ENCODE measurements at places on chromosomes 3 and 15.

DNA sequence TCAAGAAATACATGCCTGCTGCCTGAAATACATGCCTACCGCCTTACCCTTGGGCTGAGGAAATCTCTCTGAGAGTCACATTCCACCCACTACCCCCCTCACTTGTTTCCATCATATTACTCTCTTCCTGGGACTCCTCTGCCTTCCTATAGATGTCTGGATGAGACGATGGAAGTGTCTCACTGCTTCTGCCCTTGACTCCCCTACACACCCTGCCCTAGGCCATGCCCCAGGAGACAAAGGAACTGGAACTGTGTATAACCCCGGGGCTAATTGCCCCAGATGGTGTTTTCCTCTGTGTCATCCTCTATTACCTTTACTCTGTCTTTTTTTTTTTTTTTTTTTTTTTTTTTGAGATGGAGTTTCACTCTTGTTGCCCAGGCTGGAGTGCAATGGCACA is 102.0 kb downstream of the GTPBP8 start:
- no peak for DNase-seq

DNA sequence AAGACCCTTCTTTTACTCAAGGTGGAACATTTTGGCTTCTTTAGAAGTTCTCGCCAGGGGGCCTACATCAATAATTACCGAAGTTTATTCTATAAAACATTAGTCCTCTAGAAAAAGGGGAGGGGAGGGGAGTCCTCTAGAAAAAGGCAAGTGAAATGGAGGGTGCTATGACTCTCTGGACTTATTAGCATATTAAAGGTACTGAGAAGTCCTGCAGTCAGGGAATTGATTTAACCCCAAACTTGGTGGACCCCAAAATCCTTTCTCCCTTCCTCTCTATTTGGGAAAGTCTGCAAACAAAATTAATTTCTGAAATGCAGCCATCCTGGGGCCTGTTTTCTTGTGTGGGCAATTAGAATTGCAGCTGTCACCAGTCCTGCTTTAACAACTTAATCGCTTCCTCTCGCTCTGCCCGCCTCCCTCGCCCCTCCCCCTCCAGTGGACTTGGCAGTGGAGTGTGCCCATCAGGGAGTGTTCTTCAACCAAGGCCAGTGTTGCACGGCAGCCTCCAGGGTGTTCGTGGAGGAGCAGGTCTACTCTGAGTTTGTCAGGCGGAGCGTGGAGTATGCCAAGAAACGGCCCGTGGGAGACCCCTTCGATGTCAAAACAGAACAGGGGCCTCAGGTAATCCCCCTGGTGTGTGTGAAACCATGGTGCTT is 18.9 kb upstream of the LRRK1 start:
- no peak for DNase-seq

GRCh38 chr3:105793040-105793439 is 75.8 kb downstream of the CBLB start:
- DNase-seq, result no peak

DNA sequence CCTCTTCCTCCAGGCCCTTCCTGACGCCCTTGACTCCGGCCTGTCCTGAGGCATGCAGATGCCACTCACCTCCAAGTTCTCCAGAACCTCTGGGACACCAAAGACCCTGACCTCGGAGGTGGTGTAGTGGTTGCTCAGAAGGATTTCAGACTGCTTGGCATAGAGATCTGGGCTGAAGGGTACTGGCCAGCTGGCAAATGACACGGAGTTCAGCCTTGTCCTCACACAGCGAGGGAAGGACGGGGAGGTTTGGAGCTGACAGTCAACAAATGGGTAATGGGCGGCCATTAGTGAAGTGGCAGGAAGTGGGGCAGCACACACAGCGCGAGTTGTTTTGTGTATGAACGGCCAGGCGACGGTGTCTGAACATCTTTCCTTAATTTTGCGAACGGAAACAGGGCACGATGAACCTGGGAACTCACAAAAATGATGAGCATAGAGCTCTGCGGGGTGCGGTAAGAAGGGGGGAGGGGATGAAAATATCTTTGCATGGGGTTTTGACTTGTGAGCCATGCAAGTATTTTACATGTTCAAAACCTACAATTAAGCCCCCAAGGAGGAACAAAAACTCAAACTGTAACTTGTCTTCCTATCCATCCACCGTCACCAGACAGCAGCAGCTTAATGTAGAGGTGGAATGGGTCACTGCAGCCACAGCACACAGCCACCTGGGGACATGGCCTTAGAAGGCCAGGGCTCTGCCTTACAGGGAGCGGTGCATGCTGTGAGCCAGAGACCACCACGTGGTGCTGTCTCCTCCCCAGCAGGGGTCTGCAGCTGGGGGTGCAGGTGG is 43.6 kb upstream of the RPL32 start:
- no peak for DNase-seq

DNA sequence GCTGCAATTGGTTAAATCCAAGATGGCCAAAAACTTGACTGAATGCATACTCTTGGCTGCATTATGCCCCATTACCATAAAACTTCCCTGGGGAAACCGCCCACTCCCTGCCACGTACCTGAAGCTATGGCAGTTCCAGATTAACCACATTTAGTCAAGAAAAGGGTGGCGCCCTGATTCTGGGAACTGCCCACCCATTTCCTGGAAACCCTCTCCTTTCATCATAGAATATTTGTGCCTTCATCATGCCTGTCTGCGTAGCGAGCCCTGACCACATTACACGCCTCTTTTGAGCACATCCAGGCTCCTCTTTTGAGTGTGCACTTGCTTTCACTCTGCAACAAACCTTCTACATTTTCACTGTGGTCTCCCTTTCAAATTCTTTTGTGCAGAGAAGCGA is 5.2 kb downstream of the LINS1 start:
- DNase-seq, result peak; percentile 95

- no peak for DNase-seq
Observed at GRCh38 chr3:172410702-172411477, 37.4 kb downstream of the GHSR start.

- DNase-seq, result no peak
Observed at GRCh38 chr3:99413504-99413903, 224.9 kb upstream of the COL8A1 start.

DNA sequence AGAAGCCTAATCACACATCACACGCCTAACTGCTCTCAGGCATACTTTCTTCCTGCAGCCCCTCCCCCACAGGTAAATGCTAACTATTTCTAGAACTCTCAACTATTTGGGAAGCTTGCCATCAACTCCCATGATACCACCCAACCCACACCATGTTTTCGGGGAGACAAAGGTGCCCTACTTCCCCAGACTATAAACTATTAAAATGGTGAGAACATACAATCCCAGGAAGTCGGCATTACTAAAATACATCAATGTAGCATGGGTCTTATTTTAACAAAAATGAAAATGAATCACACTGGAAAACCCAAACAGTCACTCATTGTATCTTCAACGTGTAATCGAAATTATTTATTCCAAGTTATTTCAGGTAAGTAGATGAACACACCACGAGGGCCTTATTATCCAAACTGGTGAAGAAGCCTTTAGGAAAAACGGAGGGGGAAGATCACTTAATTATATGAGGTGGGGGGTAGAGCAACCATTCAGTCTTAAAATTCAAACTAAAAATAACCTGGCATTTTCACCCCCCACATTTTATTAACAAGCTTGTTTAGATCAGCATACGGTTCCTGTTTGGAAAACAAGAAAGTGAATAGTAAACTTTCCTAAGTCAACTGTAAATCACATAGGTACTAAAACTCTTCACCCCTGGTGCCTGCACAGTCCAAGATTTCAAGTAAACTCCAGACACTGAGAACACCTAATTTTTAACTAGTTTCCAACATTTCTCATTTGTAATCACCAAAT is 1.9 kb downstream of the TBL1XR1 start:
- no peak for DNase-seq

DNA sequence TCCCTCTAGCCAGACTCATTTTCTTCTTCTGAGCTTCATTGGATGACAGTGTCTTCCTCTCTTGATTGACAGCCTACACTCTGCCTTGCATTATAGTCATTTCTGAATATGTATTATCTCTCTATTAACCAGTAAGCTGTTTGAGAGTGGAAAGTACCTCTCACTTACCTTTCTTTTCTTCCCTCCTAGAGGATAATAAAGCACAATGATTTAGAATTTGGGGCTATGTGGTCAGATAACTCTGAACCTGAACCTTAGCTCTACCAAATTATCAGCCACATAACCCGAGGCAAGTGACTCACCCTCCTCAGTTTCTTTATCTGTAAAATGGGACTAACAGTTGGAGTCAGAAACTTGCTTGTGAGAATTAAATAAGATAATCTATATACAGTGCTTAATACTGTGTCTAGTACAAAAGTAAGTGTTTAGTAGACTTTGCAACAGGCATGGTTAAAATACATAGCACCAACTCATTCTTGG is 331.8 kb upstream of the TBL1XR1 start:
- no peak for DNase-seq

DNA sequence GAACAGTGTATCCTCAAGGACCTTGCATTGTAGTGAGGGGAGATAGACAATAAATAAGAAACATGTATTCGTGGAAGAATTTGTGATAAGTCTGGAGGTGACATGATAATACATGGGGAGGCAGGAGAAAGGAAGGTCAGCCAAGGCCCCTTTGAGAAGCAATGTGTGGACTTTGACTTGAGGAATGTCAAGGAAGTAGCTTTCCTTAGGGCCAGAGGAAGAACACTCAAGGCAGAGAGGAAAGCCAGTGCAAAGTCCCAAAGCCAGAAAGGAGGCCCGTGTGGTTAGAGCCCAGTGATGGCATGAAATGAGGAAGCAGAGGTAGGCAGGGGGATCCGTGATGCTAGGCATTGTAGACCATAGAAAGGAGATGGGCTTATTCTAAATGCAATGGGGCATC is 192.2 kb downstream of the NR1D2 start:
- DNase-seq, result no peak

DNA sequence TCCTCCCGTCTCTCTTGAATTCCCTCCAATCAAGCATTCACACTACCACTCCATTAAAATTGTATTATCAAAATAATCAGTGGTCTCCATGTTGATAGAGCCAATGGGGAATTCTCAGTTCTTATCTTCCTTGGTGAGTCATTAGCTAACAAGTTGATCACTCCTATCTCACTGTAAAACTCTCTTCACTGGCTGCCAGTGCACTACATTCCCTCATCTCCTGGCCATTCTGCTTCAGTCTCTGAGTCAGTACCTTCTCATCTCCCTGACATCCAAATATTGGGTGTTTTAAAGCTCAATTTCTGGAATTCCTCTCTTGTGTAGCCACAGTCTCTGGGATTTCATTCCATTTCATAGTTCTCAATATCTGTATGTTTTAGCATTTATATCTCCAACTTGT is 175.2 kb downstream of the ALDH1A2 start:
- DNase-seq, result no peak

DNA sequence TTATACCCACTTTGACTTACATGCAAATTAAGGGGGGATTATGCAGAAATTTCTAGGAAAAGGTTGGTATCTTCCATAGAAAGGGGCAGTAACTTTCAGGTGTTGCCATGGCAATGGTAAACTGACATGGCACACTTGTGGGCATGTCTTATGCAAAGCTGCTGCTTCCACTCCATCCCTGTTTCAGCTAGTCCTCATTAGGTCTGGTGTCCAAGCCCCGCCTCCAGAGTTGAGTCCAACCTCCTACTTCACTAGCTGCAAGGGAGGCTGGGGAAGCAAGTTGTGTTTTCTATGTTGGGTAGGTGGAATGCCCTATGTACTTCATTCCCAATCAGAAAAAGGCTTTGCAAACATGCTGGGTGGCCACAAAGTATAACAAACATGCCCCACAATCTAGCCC is 14.7 kb upstream of the KLHL40 start:
- no peak for DNase-seq

DNA sequence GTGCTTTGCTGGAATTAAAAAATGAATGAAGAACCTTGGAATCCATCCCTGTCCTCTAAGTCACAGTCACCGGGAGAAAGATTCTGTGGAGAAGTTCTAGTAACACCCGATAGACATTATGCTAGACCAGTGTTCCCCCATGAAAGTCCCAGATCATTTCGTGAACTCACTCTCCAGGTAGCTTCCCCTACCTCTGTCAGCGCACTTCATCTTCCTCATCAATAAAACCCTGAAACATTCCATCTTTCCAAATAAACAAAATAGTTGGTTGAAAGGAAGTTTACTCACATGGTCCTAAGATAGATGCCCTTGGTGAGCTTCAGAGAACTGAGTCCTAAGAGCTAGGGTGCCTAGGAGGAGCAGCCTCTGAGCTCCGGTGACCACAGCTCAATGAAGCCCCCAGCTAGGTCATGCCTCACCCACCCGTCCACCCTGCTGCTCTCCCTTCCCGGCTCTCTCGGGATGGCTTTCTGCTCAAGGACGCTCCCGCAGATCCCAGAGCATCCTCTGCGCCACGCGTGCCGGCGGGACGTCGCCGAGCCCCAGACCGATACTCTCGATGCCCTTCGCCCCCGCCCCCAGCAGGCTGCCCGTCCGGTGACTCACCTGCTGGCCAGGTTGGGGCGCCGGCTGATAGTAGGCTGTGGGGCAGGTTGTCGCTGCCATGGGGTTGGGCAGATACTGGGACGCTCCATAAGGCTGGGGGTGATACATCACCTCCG is 776 bp downstream of the VGLL3 start:
- peak; percentile 8 for DNase-seq

- peak; percentile 45 for DNase-seq
Observed at GRCh38 chr15:99504823-99505551, 60.8 kb upstream of the MEF2A start.

- no peak for DNase-seq
Observed at GRCh38 chr3:98482717-98483482, 14.6 kb upstream of the OR5K2 start.

DNA sequence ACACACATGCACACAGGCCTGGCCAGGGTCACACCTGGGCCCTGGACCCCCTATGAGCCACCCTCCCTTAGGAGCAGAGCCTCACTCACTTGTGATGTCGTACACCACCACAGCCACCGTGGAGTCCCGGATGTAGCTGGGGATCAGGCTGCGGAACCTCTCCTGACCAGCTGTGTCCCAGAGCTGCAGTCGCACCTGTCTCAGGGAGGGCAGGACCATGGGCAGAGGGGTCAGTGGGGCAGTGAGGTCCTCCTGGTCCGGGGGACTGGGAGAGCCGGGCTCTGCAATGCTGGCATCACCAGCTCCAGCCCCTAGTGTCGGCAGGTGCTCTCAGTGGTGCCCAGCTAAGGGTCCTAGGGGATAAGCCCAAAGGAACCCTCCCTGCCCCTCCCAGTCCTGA is 35.6 kb downstream of the SRPRB start:
- no peak for DNase-seq

DNA sequence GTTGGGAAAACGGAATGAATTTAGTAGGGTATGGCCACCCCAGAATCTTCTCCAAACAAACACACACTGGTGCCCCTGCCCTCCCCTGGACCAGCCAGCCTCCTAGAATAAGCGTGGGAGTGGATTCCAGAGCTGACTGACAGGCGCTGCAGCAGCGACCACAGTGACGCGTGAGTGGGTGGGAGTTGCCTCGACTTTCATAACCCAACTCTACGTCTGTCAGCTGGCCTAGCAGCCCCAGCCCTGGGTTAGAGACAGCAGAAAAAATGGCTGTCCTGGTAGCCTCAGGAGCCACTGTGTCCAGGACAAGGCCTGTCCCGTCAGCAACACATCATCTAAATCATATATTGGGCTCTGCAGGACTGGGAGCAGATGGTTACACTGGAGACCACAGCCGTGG is 10.0 kb downstream of the PLA2G4B start:
- DNase-seq, result peak; percentile 68
